ENCODE measurements at places on chromosomes 4 and X. TPM values are rescaled to one million over a fixed set of nuclear protein-coding genes. Genes with fewer than 3 reads are reported as not detected.

GRCh38 chr4:139077567-139078355, 62.2 kb downstream of the NOCT start:
- no peak for DNase-seq

- DNase-seq = no peak
Observed at GRCh38 chr4:70815370-70815769, 24.3 kb downstream of the GRSF1 start.

GRCh38 chrX:129574214-129574613, 34.2 kb downstream of the OCRL start:
- no peak for DNase-seq

GRCh38 chrX:13440176-13440575, 120.3 kb upstream of the ATXN3L start:
- no peak for DNase-seq

- no peak for DNase-seq
Observed at GRCh38 chr4:100641336-100641735, 123.5 kb upstream of the EMCN start.

DNA sequence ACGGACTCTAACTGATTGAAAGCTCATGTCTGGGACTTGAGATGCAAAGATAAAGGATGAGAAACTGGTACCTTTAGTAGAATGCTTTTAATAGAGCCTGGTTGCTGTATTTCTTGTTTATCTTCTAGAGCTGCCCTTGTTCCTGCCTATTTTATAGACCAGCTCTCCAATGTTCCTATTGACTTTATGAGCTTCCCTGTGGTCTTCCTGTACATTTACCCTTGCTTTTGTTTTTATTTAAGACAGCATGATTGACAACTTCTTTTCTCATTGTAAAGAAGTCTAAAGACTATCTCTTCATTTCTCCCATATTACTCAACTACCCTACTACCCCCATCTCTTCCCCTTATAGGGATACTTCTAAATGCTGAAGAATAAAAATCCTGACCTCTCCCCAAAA, 174.7 kb downstream of the UGT8 start:
- no peak for DNase-seq

DNA sequence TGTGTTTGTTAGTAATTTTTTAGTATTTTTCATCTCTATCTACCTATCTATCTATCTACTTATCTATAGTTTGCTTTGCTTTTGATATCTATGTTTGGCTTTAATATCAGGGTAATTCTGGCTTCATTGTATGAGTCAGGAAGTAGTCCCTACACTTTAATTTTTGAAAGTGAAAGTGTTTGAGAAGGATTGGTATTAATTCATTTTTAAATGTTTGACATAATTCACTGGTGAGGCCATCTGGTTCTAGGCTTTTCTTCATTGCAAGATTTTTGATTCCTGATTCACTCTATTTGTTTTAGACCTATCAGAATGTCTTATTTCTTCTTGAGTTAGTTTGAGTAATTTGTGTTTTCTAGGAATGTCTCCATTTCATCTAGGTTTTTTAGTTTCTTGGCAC, 20.2 kb upstream of the TCP11X2 start:
- DNase-seq = no peak

GRCh38 chr4:168408620-168409019, 71.7 kb downstream of the DDX60L start:
- DNase-seq = no peak

ARMCX4 gene
- total RNA-seq = 5.0 TPM

FUNDC2 gene
- total RNA-seq = 47.3 TPM

SLC25A31 gene
- total RNA-seq = not detected
